ENCODE measurements at places on chromosomes 12 and 14.

DNA sequence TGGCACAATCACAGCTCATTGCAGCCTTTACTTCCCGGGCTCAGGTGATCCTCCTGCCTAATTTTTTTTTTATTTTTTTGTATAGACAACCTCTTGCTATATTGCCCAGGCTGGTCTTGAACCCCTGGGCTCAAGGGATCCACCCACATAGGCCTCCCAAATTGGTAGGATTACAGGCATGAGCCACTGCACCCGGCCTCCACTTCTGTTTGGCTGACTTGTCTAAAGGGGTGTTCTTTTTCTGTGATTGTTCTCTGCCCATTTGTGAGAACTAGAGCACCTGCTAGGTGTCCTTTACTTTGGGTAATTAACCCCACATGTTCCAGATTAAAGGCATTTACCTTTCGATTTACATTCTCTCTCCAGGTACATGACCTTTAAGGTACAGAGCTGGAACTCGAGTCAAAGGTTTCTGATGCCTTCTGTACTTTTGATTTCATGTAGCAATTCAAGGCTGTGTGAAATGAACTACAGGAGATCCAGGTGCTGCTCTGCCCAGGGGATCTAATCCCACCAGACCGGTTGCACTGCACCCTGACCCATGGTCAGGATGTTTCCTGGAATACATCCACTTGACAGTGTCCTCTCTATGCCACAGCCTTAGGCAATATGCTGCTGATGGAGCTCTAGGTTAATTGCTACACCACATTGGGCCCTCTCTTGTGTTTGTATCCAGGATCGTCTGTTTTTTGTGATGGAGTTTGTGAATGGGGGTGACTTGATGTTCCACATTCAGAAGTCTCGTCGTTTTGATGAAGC, 163.6 kb downstream of the PRKCH start:
- DNase-seq = no peak

DNA sequence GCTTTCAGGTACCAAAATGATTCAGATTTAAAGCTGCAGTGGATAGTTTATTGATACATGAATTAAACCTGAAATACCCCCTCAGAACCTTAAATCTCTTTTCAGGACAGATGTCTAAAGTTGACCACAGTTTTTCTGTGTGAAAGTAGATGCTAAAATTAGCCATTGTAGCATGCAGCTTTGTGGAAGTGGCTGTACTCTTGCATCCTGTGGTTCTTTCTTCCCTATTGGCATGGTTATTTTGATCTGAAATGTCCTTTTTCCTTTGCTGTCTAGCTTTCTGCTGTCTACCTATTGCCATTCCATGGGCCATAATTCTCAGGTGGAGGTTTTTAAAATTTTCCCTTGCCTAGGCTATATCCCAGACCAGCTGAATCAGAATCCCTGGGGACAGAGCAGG, 455.6 kb downstream of the ZFP36L1 start:
- no peak for DNase-seq

DNA sequence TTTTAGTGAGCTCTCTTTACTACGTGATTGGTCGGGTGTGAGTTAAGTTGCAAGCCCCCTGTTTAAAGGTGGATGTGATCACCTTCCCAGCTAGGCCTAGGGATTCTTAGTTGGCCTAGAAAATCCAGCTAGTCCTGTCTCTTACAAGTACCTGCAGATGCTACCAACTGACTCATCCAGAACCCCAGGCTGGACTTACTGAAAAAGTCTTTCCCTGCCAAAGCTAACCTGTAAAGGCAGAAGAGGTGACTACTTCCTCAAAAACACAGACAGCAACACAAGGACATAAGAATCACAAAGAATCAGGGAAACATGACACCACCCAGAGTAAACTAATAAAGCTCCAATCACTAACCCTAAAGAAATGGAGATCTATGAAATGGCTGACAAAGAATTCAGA, 39.1 kb upstream of the HIGD1C start:
- no peak for DNase-seq

GRCh38 chr12:65139389-65139788, 18.3 kb upstream of the WIF1 start:
- no peak for DNase-seq

GRCh38 chr14:64525354-64525753, 15.2 kb upstream of the HSPA2 start:
- no peak for DNase-seq

GRCh38 chr14:75513911-75514672, 8.2 kb upstream of the BATF start:
- no peak for DNase-seq

DNA sequence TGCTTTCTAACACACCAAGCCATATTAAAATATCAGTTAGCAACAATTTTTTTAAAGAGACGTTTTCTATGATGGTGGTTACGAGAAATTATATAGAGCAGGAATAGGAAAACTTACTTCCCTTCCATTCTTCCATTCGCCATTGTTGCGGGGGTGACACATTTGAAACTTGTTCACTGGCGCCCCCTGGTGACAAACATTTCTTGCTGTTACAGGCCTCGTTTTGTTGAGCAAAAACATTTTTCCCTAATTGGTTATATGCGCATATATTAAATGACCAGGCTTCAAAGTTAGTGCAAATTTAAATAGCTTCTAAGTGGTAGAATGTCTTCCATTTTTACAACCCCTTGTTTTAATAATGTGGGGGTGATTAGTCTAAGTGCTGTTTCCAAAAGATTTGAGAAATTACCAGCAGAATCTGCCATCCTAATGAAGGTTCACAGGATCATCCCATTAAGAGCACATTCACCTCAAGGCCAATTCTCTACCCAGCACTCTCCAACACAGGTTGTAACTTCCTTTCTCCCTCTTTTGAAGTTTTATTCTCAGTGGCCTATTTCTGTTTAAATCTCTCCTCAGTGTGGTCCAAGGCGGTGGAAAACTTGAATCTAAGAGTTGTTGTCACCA, 1124.7 kb downstream of the FLRT2 start:
- peak; percentile 3 for DNase-seq

DNA sequence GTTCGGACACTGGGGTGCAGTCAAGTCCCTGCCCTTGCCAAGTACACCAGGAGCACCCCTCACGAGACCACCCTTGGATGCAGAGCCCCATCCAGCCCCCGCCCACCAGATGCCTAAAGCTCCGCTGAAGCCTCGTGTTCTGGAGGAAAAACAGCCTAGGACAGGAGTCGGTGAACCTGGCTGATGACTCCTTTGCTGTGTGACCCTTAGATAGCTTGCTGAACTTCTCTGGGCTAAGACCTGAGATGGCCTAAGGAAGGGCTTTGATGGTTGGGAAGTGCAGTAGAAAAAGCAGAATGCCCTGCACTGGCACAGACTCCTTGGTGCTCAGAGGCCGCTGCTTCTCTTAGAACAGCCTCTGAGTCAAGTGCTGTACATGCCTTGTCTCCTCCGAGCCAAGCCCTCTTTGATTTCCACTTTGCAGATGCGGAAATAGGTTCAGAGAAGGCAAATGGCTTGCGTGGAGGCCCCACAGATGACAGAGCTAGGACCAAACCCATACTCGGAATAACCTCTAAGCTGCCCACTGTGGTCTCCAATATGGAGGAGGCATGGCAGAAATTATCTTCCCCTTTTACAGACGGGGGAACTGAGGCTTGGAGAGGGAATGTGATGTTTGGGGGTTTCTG, 52.3 kb downstream of the MVK start:
- no peak for DNase-seq

- no peak for DNase-seq
Measured at GRCh38 chr12:110705309-110705708, 16.4 kb upstream of the HVCN1 start.

- no peak for DNase-seq
Measured at GRCh38 chr12:55385891-55386290, 14.4 kb upstream of the OR6C65 start.

DNA sequence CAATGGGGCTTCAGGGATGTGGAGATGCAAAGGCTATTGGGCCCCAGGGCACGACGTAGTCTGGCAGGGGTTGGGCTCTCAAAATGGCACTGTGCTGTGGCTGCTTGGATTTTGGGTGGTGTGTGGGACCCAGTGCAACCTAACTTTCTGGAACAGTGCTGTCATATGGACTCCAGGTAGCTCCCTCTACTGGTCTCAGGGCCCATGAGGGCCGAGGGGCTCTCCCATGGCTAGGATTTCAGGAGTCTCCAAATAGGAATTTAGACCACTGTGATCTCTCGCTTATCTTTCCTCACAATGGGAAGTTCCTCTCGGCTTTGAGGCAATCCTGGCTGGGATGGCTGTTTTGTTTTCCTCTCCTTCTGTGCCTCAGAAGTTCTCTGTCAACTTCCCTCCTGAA, 68.2 kb upstream of the MUCL1 start:
- DNase-seq = no peak

- no peak for DNase-seq
Measured at GRCh38 chr12:50603817-50604639, 99.2 kb downstream of the DIP2B start.

DNA sequence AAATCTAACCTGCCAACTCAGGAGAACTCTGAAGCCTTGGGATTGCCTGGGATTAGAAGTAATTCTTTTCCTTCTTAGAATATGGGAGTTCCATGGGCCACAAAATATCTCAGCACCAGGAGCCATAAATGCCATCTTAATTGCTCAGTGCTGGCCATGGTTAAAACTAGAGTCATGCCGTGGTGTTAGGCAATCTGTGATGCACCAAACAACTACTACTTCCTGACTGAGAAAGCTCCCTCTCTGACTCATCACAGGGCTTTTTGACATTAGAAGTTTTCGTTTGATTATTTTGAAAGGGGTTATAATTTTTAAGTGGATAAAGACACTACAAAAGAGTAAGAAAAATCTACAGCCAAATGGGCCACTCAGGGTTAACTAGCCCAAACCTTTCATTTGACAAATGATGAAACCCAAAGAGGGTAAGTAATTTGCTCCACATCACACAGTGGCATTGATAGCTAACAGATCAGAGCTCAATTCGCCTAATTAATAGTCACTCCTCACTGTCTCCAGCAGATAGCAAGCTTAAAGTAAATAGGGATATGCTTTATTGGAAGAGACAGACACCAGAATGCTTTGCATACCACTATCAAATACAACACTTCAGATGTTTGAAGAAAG, 377.3 kb downstream of the EMP1 start:
- DNase-seq = peak; percentile 64

DNA sequence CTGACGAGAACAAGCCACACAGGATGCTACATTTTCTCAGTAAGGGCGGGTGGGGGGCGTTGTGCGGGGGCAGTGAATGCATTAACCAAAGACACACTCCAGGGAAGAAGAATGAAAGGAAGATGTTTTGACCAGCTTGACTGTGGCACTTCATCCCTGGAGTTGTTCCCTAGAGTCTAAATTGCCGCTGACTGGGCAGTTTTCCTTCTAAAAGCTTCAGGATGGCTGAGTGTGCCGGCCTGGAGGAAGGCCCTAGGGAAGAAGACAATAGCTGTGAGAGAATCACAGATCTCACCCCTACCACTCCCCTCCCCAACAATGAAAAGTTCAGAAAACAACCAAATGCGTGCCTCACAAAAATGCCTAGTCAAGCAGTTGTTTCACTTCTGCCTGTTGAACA, 67.2 kb downstream of the NKX2-1 start:
- no peak for DNase-seq

DNA sequence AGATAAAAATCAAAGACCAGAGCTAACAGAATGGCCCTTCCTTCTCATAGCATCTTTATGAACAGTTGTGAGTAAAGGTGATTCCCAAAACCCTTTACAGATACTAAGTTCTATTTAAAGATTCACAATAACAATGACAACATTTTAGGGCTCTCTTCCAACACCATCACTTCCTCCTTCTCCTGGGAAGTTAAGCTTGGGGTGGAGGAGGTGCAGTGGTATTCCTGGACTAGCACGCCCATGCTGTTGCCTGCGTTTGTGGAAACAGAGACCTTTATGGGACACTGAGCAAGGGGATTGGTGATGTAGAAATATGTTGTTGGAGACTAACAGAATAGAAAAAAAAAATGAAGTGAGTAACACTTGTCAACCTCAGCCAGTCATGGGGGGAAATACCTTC, 22.5 kb downstream of the SYNE2 start:
- peak; percentile 76 for DNase-seq

DNA sequence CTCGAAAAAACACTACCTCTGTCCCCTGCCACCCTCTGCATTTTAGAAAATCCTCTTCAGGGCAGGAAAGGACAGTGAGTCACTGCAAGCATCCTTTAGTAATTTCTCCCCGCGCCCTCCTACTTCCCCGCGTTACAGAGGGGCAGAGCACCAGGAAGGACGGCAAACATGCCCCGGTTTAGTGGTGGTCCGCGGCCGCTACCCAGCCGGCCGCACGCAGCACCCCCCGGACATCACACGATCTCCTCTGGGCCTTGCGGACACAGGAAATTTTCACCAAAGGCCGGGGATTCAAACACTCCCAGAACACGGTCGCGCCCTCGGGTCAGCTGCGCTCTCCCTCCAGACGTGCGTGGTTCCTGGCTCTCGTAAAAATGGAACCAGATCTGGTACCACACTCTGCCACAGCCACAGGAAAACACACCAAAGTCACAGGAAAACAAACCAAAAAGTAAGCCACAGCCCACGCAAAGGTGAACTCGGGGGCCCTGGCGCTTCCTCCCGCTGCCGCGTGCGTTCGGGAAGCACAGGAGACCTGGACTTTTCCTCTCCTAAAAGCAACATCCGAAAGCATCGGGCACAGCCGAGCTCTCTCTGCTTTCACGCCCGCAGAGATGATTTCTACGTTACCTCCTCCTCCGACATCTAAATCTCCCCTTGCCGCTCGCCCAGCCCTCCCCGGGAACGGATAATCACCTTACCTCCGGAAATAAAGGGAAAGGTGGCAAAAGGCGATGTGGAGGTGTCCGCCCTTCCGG, 839 bp downstream of the SLC38A1 start:
- peak; percentile 51 for DNase-seq

GRCh38 chr14:79363291-79363690, 848.0 kb downstream of the DIO2 start:
- no peak for DNase-seq

DNA sequence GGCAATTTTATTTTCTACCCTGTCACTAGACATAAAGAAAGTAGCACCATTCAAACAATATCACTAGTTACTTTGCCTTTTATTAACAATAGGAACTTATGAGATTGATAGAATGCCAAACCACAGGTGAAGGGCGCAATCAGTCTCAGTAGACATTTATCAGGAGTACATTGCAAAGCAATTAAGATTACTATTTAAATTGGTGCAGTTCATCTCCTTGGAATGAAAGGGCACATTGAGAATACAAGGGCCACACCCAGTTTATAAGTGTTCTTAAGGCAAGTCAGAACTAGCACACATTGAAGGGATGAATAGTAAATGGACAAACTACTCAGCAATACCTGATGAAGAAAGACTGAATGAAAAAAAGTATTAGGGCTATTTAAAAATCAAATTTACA, 601.4 kb downstream of the C12orf50 start:
- no peak for DNase-seq

DNA sequence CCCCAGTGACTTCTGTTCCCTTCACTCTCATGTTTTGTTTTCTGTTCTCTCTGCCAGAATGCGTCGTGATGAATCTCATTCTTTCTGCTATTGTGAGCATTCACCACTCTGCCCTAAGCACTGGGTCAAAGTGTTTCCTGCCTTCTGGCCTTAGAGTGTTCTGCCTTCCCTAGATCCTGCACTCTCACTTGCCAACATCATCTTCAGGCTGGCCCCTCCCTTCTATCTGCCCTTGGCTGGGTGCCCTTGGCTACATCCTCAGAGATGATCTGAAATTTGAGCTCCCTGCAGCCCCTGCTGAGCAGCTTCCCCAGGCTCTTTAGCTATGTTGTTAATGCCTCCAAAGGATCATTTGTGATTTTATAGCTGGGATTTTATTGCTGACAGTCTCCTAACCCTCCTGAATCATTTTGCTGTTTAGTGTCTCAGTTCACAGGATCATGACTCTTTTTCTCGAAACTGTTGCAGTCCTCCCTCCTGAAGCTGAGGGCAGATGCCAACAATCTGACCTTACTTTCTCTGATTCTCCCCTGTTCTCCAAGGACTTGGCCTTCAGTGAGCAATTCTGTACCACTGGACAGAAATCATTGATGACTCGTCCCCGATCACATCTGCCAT, 4.5 kb downstream of the DHRS2 start:
- DNase-seq = peak; percentile 42

Data from HCEC 1CT (cell line).